ENCODE measurements at places on chromosomes 6 and 20.

GRCh38 chr6:33673851-33674250, 37.6 kb downstream of the UQCC2 start:
- no peak for DNase-seq

DNA sequence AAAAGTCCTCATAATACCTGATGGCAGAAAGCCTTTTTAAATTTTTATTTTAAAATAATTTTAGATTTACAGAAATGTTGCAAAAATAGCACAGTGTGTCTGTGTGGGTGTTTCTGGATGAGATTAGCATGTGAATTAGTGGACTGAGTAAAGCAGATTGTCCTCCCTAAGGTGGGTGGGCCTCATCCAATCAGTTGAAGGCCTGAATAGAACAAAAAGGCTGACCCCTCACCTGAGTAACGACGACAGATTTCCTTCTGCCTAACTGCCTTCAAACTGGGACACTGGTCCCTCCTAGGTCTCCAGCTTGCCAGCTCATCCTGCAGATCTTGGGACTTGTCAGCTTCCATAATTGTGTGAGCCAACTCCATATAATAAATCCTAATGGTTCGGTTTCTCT, 54.2 kb downstream of the FAXC start:
- DNase-seq = no peak

DNA sequence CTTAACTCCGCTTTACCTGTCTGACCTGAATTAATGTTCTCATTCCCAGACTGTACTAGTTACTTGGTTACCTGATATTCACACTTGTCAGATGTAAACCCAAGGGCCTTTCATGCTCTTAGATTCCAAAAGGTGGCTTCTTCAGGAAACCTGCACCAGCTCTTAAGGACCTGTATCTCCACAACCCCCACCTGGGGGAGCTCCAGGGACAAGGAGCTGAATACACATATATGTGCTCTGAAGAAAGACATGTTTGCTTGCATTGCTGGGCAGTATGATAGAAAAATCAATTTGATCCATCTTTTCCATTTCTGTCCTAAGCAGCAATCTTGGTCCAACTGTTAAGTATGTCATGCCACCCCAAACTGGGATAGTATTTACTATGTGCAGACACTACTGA, 64.8 kb upstream of the POU3F2 start:
- no peak for DNase-seq

DNA sequence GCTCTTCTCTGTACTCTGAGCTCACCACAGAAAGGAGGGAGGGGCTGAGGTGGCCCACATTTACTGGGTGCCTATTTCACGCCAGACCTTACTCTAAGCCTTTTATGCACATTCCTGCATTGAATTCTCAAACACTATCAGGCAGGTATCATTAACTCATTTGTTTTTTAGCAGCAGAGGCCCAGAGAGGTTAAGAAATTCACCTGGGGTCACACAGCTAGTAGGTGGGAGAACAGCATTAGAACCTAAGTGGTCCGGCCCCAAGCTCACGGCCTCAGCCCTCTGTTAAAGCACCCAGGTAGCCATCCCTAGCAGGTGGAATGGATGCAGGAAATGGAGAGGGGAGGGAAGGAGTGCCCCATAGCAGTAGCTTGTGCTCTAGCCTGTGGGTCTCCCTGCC, 84.5 kb downstream of the GRM4 start:
- DNase-seq = no peak

DNA sequence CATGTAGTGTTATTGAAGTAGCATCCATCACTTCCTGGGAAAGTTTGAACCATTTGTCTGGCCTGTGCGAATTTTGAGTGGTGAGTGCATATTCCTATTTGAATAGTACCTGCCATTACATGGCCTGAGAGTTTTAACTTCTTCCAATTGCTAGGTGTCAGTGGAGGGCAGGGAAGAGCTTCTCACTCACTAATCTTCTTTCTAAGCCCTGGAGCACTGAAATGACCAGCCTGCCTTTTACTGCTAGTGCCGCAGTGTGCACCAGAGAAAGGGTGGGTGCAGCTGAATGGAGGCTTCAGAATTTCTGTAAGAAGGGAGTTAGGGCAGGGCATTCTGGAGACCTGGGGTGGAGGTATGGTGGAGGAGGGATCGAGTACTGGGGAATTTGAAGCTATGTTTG, 45.5 kb downstream of the RNF144B start:
- no peak for DNase-seq

GRCh38 chr6:107124934-107125348, 9.6 kb upstream of the BEND3 start:
- DNase-seq = no peak

GRCh38 chr6:108074057-108074358, 533 bp downstream of the OSTM1 start:
- no peak for DNase-seq

DNA sequence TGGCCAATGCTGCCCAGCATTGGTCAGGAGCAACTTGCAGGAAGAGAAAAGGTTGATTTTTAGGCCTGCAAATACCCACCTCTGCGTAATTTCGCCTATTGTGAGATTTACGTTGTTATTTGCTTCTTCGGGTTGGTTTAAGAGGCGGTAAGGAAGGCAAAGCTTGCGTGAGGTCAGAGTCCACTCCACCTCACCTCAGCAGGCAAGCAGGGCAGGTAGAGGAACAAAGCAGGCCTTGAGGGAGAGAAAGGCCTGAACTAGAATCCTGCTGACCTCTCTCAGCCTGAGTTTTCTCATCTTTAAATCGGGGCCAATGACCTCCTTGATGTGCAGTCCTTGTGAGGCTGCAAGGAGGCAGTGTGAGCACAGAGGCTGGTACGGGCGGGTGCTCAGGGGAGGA, 239.1 kb downstream of the CDC5L start:
- DNase-seq = no peak

GRCh38 chr6:110356778-110357177, 1.4 kb downstream of the METTL24 start:
- DNase-seq = no peak

- DNase-seq = no peak
Measured at GRCh38 chr6:83827050-83827449, 26.1 kb upstream of the RIPPLY2 start.

DNA sequence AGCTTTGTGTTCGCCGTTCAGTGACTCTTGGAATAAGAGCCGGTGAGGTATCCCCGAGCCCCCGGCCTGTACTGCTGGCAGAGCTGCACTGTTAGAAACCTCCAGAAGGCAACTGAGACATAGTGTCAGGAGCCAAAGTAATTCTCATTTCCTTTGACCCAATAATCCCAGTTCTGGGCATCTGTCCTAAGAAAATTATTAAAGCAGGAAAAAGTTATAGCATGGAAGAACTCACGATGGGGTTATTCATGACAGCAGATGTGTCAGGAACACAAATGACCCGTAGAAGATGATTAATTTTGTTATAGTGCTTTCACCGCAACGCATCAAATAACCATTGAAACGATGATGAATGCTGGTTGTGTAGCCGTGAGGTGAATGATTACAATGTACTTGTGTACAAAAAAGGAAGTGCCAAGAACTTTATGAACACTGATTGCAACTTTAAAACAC, 20.3 kb downstream of the CYP21A2 start:
- DNase-seq = no peak

DNA sequence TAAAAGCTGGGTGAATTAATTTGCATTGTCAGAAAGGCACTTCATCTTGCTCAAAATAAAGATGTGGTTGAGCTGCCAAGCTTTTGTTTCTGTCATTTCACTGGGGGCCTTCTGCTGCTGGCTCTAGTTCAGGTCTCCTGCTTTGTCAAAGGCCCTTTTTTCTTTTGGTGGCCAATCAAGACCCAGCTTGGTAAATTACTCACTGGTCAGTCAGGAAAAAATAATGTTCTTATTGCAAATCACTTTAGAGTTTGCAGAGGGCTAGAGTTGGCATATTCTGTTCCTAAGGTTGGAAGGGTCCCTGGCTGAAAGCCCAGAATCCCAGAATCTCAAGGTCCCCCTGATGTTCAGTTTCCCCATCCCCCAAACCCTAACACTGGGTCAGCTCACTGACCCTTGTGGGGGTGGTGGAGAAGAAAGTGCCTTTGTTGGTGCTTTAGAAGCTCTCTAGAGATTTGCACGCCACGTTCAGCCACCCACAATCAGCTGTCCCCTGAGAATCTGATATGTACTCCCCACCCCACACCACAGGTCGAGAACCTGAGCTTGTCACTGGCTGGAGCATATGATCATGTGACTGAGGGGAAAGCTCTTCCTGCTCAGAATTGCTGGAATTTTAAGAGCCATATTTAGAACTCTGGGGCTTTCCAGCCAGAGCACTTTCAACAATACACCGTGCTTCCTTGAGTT, 21.7 kb upstream of the BNIP5 start:
- DNase-seq = peak; percentile 79

All from ascending aorta (tissue), 2 donors.